AG10803 (cell line): ENCODE measurements at places on chromosomes 11 and 22.

DNA sequence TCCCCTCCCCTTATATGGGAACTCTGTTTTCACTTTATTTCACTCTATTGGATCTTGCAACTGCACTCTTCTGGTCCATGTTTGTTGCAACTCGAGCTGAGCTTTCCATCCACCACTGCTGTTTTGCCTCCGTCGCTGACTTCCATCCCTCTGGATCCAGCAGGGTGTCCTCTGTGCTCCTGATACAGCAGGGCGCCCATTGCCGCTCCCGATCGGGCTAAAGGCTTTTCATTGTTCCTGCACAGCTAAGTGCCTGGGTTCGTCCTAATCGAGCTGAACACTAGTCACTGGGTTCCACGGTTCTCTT is 11.1 kb upstream of the CCDC117 start:
- no peak for DNase-seq

- no peak for DNase-seq
Measured at GRCh38 chr11:33086017-33086416, 46.6 kb downstream of the TCP11L1 start.

DNA sequence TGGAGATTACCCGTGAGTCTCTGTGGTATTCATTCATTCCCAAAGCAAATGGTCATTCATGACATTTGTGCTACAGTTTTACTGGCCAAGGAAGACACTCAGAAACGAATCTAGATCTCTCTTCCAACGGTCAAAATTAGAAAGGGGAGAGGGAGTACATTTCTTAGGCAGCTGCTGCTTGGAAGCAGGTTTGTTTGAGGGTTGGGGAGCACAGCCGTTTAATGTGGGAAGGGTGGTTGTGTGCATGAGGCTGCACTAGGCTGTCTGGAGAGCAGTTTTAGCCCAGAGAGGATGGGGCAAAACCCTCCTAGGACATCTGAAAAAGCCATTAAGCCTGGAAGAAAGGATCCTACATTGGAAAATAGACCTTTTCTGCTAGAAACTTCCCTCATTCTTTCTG is 29.7 kb upstream of the TIMP3 start:
- no peak for DNase-seq

DNA sequence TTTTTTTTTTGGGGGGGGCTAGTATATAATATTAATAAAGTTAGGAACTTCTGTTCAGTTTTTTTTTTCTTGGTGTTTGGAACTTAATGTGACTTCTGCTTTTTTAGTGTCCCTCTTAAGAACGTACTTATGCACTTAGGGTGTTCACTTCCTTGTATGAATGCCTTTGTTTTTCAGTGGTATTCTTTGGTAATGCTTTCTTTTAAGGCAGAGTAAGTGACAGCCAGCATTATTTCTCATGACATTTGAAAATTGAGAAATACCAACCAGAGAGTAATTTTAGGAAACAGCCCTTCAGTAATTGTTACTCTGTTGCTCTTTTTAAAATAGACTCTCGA is 2.4 kb downstream of the GRK3 start:
- no peak for DNase-seq

DNA sequence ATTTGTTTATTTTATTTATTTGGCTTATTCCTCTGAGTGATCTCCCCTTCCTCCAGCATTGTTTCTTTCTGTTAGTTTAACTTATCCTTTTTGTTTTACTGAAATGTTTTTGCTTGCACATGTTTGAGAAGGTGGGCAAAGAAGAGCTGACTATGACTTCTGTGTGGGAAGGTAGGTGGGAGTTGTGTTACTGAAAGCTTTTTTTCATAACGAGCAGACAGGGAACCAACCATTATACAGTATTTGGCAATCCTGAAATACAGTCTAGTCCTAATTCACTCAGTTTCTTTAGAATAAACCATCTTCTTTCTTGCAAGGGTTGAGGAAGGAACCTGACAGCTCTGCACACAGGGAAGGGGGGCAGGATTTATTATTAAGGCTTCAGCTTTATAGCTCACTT is 37.0 kb upstream of the PAK1 start:
- no peak for DNase-seq
